ENCODE measurements at places on chromosomes 16 and 17. TPM values are rescaled to one million over a fixed set of nuclear protein-coding genes. Genes with fewer than 3 reads are reported as not detected.

DNA sequence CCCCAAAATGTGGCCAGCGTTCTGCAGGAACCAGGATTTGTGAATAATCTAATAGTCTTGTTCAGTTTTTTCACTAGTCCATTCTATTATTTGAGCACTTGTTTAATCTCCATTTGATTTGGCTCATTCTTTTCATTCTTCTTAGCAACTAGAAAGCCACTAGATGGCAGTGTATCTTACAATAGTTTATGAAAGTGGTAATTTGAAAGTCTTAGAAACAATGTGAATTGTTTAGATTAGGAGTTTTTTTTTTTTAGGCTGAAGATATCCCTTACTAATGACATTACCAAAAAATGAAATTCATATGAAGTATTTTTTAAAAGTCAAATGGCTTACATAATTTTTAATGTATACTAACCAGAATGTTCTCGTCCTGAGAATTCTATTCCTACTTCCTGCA lies 6.7 kb downstream of the ERI2 start:
- H3K27ac ChIP-seq: no peak overlapping the region
- peaks cover 12% of the 10 kb centered on the region for H3K36me3 ChIP-seq
- peaks cover 11% of the 10 kb centered on the region for H3K4me1 ChIP-seq
- no peaks in the 10 kb centered on the region for H3K27me3 ChIP-seq
- no peak overlapping the region for H3K4me3 ChIP-seq
- DNase-seq: no peak

- no peaks in the 10 kb centered on the region for H3K36me3 ChIP-seq
- H3K4me3 ChIP-seq: no peak within 1 kb of the TSS
- H3K27ac ChIP-seq: no peak within 1 kb of the TSS
- no peaks in the 10 kb centered on the region for H3K27me3 ChIP-seq
- DNase-seq: no peak
- H3K4me1 ChIP-seq: no peaks in the 10 kb centered on the region
Measured at GRCh38 chr16:66961065-66961744, at the start of gene CES3. CES3 (plus strand) TSS chr16:66961266; CDS start chr16:66961308, 42 bp downstream.

GRCh38 chr17:830381-830780 lies 48.2 kb downstream of the MRM3 start:
- H3K4me3 ChIP-seq: no peak overlapping the region
- H3K27me3 ChIP-seq: no peaks in the 10 kb centered on the region
- H3K36me3 ChIP-seq: peaks cover 4% of the 10 kb centered on the region
- DNase-seq: no peak
- H3K4me1 ChIP-seq: peaks cover 11% of the 10 kb centered on the region

GRCh38 chr17:74779948-74780400 lies 3.8 kb upstream of the NAT9 start:
- DNase-seq: no peak
- H3K36me3 ChIP-seq: no peaks in the 10 kb centered on the region
- peaks cover 14% of the 10 kb centered on the region for H3K4me1 ChIP-seq
- H3K27me3 ChIP-seq: no peaks in the 10 kb centered on the region

Gene C17orf50
- total RNA-seq: not detected

Gene MYH3
- 2.4 TPM for total RNA-seq

Gene SDR42E1
- 0.83 TPM for total RNA-seq

Gene CCL4L2
- not detected for total RNA-seq

Data from esophagus muscularis mucosa (tissue), 4 donors.